WTC11 (cell line): ENCODE measurements at places on chromosomes 11 and 22.

GRCh38 chr11:35234460-35235156 is 95.6 kb downstream of the CD44 start:
- DNase-seq: no peak

- DNase-seq: no peak
Observed at GRCh38 chr11:112719736-112720525, 241.3 kb upstream of the NCAM1 start.

DNA sequence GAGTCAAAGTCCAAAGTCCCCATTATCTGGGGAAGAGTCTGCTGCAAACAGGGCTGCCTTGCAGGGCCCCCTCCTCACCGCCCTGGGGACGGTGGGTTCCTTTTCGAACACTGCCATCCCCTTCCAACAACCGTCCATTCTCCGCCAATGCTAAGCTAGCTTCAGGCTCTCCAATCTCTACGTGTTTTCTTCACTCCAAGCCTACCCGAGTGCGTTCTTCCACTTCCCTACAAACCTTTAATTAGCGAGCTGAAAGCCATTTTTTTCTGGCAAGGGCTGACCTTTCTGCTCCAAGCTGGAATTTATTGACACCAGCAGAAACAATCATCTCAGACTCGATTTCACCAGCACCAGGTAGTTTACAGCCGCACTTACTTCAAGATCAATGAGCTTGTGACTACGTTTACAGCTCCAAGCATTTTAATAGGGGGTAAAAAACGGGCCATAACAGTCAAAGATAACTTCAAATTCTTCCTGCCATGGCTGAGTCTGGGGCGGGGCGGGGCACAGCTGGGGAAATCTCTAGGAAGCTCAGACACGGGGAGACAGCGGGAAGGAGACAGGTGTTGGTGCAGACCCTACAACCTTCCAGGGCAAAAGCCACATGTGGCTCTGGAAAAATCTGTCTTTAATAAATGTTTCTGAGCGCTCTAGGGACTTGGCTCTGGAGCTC is 82.2 kb downstream of the PHF21B start:
- no peak for DNase-seq

- DNase-seq: peak; percentile 39
Observed at GRCh38 chr11:13277768-13278608, at the start of gene BMAL1. TSS of gene BMAL1 (plus strand) at chr11:13277790. CDS start at chr11:13354309, 76,519 bp downstream.

GRCh38 chr11:11137339-11137738 is 215.7 kb downstream of the CSNK2A3 start:
- DNase-seq: no peak

GRCh38 chr11:7686761-7687160 is 13.5 kb upstream of the CYB5R2 start:
- DNase-seq: no peak

GRCh38 chr22:48055827-48056226 is 1293.4 kb downstream of the TBC1D22A start:
- DNase-seq: no peak

DNA sequence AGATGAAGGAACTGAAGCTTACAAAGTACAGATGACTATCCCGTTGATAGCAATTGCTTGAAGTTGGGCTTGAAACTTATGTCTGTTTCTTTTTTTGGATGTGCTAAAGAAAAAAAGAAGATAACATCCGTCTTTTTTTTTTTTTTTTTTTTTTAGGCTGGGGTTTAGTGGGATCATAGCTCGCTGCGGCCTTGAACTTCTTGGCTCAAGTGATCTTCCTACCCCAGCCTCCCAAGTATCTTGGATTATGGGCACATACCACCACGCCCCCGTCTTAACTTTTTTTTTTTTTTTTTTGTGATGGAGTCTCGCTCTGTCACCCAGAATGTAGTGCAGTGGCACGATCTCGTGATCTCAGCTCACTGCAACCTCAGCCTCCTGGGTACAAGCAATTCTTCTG is 40.8 kb upstream of the SCN3B start:
- no peak for DNase-seq

GRCh38 chr11:68099474-68100405 is 21.4 kb downstream of the CHKA start:
- DNase-seq: no peak

- no peak for DNase-seq
Observed at GRCh38 chr11:72918851-72919250, 104.6 kb downstream of the ATG16L2 start.

DNA sequence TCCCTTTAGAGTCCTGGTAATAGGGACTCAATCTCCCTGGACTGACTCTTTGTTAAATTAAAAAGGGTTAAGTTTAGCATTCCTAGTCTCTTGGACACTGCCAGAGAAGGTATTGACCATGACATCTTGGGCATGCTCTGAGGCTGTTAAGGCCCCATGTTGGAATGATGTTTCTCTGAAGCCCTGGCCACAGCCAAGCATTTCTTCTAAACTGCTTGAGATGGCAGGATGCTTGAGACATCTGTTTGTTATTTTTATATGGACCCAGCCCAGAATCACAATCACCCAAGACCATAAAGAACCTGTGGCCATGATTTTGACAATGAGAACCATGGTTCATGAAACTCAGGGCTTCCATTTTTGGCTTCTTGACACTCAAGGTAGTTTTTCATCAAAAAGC is 5.5 kb upstream of the ANKK1 start:
- no peak for DNase-seq

DNA sequence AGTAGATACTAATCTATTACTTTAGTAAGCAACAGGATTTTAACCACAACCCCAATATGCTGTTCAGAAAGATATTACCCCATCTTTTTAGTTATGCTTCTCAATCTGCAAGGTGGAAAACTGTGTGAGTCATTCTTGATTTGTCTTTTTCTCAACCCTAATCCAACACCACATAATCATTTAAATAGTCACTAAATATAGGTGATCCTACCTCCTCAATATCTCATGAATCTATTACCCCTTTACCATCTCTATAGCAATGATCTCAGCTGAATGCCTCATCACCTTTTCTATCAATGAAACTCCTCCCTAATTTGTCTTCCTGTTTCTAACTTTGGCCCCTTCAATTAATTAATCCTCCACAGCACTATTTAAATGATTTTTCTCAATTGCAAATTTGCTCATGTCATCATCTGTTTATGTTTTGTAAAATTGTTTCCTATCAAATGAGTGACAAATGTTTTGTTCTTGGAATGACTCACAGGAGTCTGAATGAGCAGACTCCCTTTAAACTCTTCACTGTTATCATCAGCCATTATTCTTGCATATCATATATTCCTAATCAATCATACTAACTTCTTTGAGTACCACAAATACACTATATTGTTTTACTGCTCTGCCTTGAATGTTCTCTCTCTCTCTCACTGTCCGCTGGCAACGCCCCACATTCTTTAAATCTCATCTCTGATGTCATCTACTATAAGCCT is 26.1 kb downstream of the SNX19 start:
- DNase-seq: no peak

GRCh38 chr11:120306519-120307242 is 18.4 kb upstream of the TLCD5 start:
- peak; percentile 52 for DNase-seq

- DNase-seq: no peak
Observed at GRCh38 chr11:12126344-12127019, 16.1 kb downstream of the MICAL2 start.

- no peak for DNase-seq
Observed at GRCh38 chr22:28899199-28899853, 16.0 kb downstream of the ZNRF3 start.

DNA sequence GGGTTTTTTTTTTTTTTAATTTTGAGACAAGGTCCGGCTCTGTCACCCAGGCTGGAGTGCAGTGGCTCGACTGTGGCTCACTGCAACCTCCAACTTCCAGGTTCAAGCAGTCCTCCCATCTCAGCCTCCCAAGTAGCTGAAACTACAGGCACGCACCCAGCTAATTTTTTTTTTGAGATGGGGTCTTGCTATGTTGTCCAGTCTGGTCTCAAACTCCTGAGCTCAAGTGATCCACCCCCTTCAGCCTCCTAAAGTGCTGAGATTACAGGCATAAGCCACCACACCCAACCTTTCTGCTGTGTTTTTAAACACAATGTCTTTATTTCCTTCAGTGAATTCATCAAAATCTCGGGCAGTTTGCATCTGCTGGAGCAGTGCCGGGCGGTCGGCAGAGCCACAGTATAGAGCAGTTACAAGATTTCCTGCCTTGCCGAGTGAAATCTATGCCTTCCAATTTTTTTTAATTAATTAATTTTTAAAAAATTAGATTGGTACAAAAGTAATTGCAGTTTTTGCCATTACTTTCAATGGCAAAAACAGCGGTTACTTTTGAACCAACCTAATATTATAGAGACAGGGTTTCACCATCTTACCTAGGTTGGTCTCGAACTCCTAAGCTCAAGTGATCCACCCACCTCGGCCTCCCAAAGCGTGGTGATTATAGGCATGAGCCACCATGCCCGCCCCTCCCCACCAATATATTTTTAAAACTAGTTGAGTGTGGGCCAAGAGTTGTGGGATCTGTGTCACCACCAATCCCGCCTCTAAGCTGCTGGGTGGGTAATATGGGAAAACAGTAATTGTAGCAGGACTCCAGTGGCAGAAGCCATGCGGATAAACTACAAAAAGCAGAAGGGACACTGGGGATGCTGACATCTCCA is 2.7 kb upstream of the ACY3 start:
- DNase-seq: no peak

GRCh38 chr11:47946682-47947559 is 33.4 kb upstream of the PTPRJ start:
- DNase-seq: no peak

GRCh38 chr22:40368836-40369235 is 1.6 kb upstream of the SGSM3 start:
- DNase-seq: no peak

DNA sequence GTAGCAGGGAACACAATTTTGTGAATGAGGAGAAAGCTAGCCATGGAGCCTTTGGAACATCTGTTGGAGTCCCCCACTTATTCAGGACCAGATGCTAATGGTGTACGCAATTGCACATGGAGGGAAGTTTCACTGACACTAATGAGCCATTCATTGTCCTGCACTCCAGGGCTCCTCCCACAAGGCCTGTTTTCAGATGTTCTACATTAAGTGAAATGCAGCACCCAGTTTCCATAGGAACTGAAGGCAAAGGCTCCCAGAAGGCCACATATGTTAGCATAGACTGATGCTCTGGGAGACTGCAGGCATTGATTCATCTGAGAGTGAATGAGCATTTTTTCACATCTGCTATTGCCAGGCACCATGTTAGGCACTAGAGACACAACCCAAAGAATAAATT is 399.5 kb downstream of the ETS1 start:
- DNase-seq: no peak

GRCh38 chr22:37630839-37631435 is 8.5 kb upstream of the SH3BP1 start:
- no peak for DNase-seq

GRCh38 chr11:69003301-69003865 is 9.7 kb downstream of the MRGPRF start:
- DNase-seq: peak; percentile 3

DNA sequence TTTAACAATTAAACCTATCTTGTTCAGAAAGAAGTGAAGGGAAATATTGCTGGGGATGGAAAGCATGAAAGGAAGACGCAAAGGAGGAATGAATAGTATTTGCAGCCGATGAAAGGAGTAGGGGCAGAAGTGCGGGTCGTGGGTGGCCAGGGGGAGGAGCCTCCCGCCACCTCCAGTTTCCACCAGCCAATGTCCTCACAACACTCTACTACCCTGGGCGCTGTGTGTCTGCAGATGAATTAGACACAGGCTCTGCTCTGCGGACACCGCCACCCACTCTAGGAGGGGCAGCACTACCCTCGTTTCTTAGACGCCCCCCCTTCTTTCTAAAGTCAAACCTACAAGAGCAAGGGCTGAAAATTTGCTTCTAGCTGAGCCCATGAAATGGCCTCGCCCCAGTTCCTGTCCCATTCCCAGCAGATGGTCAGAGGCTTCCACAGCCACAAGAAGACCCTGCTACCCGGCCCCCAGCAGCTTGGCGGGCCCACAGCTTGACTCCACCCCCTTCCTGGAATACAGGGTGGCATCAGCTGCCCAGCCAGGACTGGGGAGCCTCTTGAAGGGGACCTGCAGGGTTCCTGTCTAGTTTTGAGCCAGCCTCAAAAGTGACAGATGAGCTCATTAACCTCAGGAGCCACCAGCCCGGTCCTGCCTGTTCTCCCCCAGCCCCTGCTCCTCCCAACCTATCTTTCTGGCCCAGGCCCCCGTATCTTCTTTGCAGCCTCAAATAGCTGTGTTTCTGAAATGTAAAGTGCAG is 268.1 kb downstream of the BUD13 start:
- DNase-seq: no peak

- no peak for DNase-seq
Observed at GRCh38 chr11:104570078-104570701, 328.1 kb downstream of the CASP12 start.

DNA sequence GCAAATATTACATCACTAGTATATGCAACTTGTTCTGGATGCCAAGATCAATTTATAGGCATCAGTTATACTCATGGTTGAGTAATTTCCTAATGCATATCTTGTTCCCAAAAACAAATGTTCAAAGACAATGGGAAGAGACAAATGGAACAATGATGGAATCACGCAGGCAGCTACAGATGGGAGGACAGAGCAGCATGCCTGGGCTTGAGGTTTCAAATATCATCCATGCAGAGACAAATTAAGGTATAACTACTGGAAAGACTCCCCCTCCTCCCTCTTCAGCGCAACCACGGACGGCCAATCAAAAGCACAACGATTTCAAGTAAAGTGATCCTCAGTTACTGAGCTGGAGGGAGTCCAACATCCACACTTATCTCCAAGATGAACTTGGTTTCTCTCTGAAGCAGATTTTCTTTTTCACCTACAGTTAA is 106.8 kb downstream of the CCDC83 start:
- no peak for DNase-seq

DNA sequence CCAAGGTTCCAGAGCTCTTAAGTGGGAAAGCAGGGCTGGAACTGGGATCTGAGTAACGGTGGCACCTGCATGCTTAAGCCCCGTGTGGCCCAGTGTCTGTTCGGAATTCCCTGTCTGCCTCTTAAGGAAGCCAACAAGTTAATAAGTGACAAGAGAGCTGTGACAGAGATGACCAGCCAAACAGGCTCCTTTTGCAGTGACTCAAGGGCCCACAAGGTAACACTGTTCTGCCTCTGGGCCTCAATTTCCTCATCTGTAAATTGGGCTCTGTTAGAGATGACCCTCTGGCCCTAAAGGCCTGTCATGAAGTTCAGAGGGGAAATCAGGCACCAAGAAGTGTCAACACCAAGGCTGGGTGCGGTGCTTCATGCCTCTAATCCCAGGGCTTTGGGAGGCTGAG is 18.6 kb downstream of the USH1C start:
- DNase-seq: no peak

DNA sequence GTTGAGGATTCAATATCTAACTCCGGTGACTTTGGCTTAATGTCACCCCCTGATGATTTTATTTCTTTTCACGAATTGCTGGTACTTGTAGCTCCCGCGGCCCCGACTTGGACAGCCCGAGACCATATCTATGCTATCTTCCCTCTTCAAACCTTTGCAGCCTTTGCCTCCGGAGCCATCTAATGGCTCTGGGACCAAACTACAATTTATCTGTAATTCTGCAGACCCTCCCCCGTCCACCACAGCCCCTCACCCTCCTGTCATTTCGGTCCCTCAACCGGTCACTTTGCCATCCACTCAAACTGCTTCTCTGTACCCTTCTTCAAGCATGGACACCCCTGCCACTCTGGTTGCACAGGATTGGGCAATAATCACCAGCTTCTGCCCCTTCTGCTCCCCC is 25.7 kb upstream of the ALDH3B2 start:
- DNase-seq: peak; percentile 38
